ENCODE measurements at places on chromosomes 16 and 17.
A peak's percentile ranks its signal among the peaks of the same experiment; 100 is the strongest.

DNA sequence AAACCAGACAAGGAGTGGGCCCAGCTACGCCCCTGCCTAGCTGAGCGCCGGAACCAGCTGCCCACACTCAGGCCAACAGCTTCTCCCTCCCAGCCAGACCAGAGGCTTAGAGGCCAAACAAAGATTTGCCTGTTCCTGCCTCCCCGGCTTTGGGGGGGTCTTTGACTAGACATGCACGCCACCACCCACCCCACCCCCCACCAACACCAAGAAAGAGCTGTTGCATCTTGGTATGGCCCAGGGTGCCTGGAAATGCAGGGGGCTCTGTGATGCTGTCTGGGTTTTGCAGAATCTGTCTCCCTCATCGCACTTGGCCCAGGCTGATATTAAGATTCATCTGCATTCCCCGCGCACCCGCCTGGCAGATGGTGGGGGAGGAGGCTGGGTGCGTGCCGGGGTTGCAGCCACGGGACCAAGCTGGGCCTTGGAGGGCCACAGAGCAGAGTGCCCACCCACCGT is 1.3 kb upstream of the NXPH3 start:
- no peak for DNase-seq

GRCh38 chr16:66416939-66417700 is 10.0 kb upstream of the BEAN1 start:
- DNase-seq, result peak; percentile 88

DNA sequence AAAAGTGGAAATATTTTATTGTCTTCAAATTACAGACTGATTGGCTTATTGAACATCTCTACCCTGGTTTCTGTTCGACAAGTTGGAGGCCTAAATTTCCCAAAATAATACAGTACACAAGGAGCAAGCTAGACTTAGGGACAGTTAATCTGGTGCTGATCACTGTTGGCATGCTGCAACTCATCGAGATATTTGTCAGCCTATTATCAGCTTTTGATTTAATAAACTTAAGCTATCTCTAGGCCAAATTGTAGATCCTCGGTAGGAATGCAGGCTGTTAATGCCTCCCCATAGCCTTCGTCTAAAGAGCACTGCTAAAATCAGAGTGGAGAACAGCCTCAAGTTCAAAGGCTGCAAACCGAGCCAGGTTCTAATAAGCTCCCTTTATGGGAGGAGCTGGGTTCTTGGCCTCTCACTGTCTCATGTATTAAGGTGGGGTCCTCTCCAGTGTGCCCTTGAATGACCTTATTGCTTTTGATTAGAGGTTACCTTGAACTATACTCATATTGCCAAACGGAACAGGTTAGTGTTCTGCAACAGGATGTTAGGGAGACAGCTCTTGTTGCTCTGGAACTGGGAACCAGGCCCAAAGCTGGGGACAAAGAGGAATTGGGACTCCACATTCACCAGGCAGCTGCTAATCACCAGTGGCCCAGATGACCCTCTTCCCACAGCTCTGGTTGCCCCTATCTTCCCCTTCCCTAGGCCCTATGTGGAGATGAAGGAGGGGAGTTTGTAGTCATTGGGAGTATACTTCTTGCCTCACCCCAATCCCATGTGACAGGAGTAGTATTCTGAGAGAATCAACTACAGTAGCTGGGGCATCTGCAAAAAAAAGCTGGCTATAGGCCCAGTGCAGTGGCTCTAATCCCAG is 69.5 kb upstream of the NOL11 start:
- no peak for DNase-seq

DNA sequence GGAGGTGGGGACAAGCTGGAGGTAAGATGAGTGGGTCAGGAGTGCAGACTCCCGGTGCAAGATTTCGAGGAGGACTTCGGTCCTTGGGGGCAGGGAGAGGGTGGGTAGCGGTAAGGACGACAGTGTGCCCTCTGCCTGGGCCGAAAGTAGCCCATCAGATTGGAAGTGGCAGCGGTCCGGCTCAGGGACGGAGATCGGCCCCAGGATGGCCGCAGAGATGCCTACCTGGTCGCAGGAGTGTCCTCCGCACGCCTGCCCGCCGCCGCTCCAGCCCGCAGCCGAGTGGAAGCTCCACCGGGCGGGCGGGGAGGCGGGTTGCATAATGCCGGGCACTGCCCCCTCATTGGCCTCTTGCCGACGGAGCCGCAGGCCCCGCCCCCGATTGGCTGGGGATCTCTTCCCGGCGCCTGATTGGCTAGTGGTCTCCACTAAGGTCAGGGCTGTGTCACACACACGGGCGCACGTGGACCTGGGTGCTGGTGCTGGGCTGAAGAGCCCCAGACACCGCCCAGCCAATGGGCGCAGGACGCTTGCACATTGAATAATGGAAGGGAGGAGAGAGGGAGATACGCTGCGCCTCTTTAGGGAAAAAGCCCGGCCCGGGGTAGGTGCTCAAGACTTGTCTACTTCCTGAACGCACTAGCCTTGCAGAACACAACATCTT is at the start of gene PER1:
PER1 (minus strand) TSS at position 293 of the 664 bp plus-strand sequence. CDS start 1,698 bp downstream, outside the sequence.
- no peak for DNase-seq

DNA sequence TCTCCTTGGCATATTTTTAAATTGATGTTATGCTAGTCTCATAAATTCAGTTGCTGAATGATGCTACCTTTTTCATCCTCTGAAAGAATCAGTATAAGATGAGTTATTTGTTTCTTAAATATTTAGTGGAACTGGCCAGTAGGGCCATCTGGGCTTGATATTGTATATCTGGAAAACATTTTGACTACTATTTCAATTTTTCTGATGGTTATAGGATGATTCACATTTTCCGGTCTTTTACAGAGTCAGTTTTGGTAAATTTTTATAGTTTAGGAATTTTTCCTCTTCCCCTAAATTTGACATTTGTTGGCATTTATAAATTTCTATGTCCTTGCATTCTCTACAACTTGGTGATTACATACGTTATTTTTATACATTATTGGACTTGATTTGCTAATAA is 296.3 kb upstream of the AXIN2 start:
- peak; percentile 20 for DNase-seq

DNA sequence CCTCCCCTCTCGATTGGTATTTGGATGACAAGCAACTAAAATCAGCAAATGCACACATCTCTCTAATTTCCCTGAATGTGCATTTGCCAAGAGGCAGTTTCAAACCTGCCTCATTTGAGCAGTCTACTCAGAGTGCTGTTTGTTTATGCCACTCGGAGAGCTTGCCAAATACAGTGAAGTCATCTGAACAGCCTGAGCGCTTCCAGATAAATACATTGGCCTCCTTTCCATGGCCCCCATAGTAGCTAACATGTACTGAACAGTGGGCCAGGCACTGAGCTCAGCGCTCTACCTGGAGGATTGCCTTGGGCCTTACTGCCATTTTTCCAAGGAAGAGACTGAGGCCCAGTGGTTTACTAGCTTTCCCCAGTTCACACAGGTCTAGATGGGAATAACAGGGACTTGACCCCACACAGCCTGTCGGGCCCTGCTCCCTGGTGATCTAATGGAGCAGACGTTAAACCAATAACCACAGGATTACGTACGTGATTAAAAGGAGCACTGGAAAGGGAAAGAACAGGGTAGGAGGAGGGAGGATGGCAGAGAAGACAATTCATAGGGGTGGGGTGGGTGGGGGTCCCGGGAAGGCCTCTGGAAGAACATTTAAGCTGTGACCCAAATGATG is 18.7 kb upstream of the ANKRD40CL start:
- no peak for DNase-seq
